CD4-positive, alpha-beta T cell treated with Interleukin-1 beta for 1 hour (primary cell): ENCODE measurements at places on chromosomes 3 and 15.

DNA sequence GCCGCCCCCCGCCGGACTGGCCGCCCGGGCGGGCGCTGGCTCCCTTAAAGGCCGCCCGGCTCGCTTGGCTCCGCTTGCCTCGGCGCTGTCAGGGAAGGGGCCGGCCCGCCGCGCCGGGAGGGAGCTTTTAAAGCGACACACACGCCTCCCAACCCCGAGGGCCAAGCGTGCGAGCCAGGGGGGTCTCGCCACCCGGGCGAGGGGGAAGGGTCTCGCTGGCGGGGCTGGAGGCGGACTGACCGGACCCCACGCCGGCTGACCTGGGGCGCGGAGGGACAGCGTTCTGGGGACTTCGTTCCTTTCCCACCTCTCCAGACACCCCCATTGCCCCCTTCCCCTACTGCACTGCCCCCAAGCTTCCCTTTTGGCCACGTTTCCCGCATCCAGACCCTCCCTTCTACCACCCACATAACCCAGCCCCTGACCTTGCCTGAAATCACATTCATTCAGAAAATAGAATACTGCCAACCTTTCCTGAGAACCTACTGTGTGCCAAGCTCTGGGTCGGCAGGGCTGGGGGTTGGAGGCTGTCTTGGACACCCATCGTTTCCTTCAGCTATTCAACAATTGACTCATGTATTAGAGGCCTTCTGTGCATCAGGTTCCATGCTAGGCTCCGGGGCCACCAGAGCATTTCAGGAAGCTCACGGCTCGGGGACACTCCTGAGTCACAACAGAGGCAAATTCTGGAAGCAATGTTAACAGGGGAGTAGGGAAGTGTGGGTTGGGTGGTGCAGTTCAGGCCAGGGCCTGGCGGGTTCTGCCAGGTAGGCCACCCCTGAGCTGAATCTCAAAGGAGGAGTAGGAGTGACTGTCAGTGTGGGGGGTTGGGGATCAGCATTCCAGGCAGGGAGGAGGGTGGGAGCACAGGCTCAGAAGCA lies at the start of gene INSYN1:
Gene INSYN1 (minus strand): TSS at position 102 of the 881 bp plus-strand sequence. CDS start 2,221 bp downstream, outside the sequence.
- no peak for DNase-seq

GRCh38 chr3:79314544-79314943 lies 453.3 kb downstream of the ROBO1 start:
- DNase-seq: no peak

GRCh38 chr15:98764291-98764690 lies 116.0 kb downstream of the IGF1R start:
- no peak for DNase-seq

GRCh38 chr15:74258456-74259291 lies 22.5 kb downstream of the CCDC33 start:
- DNase-seq: no peak

- peak; percentile 26 for DNase-seq
Observed at GRCh38 chr15:90184119-90184785, 16.9 kb upstream of the SEMA4B start.

DNA sequence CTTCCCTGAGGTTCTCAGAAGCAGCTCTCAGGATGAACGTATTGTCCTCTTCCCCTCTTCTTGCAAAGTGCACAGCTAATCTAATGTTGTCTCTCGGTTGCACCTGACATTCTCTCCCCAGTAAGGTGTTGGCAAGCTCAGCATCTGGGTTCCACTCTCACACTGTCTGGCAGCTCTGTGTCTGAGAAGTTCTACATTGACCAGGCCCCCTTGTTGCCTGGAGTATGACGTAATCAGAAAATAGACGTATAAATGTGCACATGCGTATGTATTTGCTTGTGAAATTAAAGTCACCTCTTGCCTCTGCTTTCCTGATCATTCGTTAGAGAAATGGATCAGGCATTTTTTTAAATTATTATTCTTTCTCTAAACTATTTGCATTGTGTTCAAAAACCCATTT lies 67.7 kb downstream of the USF3 start:
- no peak for DNase-seq

DNA sequence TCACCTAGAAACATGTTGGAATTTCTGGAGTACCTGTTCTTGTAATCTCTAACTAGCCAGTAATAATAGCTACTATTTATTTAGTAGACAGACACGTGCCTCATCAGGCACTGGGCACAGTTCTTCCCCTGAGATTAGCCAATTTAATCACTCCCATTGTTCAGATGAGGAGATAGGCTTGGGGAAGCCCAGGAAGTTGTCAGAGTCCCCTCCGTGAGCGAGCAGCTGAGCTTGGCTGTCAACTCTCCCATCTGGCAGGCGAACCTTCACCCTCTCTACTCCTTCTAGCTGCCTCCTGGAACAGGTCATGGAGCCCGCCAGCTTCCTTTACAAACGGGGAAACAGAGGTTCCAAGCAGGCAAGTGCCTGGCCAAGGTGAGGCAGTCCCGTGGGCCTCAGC lies 31.1 kb upstream of the FGD5 start:
- no peak for DNase-seq

- DNase-seq: no peak
Observed at GRCh38 chr15:60784483-60785254, 305.7 kb upstream of the ICE2 start.

DNA sequence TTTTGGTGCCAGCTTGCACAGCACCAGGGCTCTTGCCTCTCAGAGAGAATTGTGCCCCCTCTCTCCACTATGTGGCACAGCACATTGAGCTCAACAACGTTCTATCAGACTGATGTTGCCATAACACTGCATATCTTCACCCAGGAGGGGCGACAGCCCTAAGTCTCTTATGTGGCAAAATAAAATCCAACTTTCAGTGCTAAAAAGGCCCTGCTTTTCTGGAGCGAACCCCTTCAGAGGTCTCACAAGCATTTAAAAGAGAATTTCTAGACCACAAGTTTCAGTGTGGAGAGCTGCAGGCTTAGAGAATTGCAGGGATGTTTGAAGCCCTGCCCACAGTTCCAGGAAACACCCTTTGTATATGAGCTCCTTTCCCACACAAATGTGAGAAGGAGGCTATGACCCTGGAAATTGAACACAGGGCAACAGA lies 85.5 kb downstream of the LIPC start:
- no peak for DNase-seq

- no peak for DNase-seq
Observed at GRCh38 chr15:61752001-61752400, 308.2 kb downstream of the VPS13C start.

DNA sequence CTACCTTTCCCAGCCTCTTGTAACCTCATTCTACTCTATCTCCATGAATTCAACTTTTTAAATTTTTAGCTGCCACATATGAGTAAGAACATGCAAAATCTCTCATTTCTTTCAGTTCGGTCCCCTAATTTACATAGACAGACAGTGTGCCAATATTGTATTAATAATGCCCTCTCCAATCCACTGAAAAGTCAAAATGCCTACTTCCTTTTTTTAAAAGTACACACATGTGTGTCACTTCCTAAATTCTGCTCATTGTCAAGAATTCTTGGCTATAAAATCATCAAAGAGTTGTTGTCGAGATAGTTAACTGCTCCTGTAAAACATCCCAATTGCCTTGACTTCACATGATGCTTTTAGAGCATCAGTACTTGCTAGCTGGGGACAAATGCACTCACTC lies 84.2 kb upstream of the IL12A start:
- DNase-seq: no peak

DNA sequence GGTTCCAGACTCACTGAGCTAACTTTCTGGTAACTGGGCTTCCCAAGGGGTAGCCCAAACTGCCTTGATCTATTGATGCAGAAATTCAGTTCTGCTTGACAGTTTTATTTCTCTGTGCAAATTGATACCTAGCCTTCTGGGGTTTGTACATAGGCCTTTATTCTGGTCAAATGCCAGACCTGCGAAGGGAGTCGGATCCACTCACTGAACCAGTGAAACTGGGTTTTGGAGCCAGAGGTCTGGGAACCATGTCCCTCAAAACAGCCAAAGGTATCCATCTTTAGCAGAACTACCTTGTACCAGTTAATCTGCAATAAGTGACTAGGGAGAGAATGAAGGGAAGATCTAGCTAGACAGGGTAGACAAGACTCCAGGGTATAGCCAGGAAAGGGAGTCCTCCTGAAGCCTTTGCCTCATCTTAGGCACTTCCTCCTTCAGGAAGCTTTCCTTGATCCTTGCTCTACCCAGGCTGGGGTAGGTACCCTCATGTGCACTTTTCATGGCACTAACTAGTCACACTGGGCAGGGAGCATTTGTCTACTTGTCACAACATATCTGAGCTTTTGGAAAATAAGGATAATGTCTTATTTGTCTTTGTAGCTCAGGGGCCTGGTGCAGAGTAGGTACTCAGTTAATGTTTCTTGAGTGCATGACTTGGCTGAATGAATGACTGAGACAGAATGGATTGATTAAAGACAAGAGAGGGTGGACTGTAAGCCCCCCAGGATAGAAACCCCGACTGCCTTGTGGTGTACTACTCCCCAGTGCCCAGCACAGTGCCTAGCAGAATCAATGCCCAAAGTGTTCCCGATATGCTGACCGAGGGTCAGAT lies 1.4 kb upstream of the SNX33 start:
- no peak for DNase-seq

DNA sequence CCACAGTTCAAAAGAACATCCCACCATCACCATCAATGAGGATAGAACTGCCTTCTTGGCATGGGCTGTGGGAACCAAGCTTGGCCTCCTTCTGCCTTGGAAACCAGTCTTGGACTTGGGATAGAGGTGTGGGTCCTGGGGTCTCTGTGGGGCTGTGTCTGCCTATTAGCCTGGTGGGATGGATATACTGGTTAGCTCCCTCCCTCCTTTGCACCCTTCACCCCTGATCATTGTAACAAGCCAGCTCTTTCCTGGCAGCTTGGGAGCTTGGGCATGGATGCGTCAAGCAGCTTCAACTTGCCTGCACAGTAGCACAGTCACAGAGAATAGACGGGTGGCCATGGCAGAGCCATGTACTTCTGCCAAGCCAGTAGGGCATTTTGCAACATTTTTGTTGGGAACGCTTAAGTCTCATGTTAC lies 65.2 kb downstream of the SMAD6 start:
- no peak for DNase-seq

DNA sequence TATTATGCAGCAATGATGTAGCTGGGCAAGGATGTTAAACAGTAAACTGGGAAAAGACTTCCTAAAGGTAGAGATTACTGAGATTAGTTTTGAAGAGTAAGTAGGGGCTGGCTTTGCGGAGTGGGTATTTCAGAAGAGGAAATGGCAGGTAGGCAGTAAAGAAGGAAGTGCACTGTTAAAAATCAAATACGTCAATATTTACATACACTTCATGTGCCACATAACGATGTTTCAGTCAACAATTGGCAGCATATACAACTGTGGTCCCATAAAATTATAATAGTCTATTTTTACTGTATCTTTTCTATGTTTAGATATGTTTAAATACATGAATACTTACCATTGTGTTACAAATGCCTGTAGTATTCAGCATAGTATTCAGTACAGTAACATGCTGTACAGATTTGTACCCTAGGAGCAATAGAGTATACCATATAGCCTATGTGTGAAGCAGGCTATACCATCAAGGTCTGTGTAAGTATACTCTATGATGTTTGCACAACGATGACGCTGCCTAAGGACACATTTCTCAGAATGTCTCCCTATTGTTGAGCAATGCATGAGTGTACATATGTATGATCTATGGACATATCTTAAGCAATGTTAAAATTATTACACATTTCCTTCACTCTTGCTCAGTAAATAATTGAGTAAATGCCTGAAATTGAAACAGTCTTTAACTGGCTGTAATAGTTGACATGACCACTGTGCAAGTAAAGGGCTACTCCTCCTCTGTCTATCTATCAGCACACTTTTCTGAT lies 196.7 kb downstream of the ISL2 start:
- no peak for DNase-seq

DNA sequence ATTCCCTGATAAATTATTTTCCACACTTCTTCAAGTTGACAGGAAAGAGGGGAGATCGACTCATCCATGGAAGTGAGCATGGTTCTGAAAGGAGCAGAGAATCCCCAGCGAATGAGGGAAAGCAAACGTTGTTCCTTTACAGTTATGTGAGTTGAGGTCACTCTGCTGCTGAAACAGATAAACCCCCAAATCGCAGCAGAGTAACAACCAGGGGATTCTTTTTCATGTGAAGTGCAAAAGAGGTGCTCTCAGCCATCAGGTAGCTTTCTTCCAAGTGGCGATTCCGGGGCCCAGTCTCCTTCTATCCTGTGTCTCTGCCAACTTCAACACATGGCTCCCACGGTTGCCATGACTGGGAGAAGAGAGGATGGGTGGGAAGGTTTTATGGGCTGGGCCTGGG lies 28.2 kb downstream of the MEX3B start:
- DNase-seq: no peak

DNA sequence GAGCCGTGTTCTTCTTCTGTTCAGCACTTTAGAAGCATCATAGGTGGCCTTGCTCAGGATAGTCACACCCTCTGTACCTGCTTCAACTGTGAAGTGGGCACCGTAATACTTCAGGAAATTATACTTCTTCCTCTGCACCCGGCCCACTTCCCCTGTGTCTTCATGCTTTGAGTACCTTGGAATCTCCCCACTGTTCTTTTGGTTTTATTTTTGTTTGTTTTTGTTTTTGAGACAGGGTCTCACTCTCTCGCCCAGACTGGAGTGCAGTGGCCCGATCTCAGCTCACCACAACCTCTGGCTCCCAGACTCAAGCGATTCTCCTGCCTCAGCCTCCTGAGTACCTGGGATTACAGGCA lies 1.7 kb downstream of the P2RY14 start:
- peak; percentile 59 for DNase-seq

- no peak for DNase-seq
Observed at GRCh38 chr3:146625186-146625775, 20.1 kb upstream of the PLSCR5 start.

GRCh38 chr3:72515281-72515680 lies 333.0 kb downstream of the SHQ1 start:
- DNase-seq: no peak

- no peak for DNase-seq
Observed at GRCh38 chr3:129460155-129460554, 20.1 kb downstream of the IFT122 start.

DNA sequence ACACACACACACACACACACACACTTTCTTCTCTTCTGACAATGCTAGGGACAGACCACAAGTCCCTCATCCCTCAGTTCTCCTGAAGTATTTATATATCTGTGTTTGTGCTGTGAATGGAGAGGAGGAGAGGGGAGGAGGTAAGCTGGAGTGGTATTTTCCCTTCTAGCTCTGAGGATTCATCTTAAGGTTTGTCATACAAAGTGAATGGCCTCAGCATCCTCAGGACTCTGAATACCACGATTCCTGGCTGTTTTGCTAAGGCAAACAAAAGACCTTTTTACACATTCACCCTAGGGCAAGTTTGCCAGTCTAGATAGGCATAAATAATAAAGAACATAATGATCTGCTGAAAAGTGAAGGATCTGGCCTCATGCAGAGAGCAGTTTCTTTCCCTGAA lies 65.7 kb upstream of the CHMP2B start:
- DNase-seq: no peak

DNA sequence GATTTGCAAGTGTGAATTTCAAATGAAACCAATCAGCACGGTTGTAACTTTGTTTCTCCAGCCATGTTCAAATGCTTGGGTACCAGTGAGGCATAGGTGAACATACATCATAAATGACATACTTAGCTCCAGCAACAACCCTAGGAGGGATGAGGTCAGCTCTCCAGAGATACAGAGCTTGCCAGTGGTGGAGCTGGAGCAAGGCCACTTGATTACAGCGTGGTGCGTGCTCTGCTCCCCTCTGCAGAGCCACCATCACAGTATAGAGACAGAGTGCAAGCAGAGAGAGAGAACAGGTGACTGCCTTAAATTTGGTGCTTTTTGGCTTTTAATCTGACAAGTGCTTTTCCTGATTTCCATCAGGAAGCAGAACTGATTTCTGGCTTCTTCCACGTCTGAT lies 275.1 kb downstream of the PDZRN3 start:
- DNase-seq: no peak
